ENCODE measurements at places on chromosomes 12 and 14. TPM values are rescaled to one million over a fixed set of nuclear protein-coding genes. Genes with fewer than 3 reads are reported as not detected.

The SMCO3 gene
- total RNA-seq, result not detected

The ARHGEF25 gene
- 6.4 TPM for total RNA-seq

The RTN1 gene
- total RNA-seq, result 2.8 TPM

The PPP1R3E gene
- total RNA-seq, result 4.4 TPM

The CEP290 gene
- 5.9 TPM for total RNA-seq

The SYCP3 gene
- 0.07 TPM for total RNA-seq

- H3K27ac ChIP-seq, result no peak overlapping the region
- no peaks in the 10 kb centered on the region for H3K4me1 ChIP-seq
- no peak for DNase-seq
- H3K27me3 ChIP-seq, result no peaks in the 10 kb centered on the region
These were observed 72.3 kb downstream of the SRGAP1 start for GRCh38 chr12:63916561-63917476.

DNA sequence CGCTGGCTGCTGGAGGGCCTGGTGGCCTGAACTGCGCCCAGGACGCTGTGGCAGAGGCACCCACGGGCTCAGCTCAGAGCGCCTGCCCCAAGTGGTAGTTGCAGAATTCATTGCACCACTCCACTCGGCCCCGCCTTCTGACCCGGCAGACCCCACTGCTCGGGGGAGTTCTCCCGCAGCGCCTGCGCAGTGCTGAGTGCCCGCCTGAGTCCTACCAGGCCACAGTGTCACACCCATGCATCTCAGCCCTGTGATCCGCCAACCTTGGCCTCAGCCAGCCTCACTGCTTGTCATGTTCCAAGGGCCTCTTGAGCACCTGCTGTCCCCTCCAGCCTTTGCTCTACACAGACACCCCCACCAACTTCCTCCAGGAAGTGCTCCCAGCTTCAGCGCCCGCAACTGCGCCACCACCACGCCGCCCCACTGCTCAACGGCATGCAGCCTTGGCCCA, 12.2 kb downstream of the DEGS2 start:
- H3K36me3 ChIP-seq, result no peaks in the 10 kb centered on the region
- DNase-seq, result no peak
- H3K27me3 ChIP-seq, result no peaks in the 10 kb centered on the region
- H3K27ac ChIP-seq, result no peak overlapping the region

GRCh38 chr12:128111333-128111732, 155.6 kb upstream of the TMEM132C start:
- H3K27me3 ChIP-seq, result no peaks in the 10 kb centered on the region
- DNase-seq, result no peak
- no peaks in the 10 kb centered on the region for H3K36me3 ChIP-seq
- H3K4me3 ChIP-seq, result no peak overlapping the region
- H3K27ac ChIP-seq, result no peak overlapping the region

- H3K27ac ChIP-seq, result 0 out of 2 replicates have a peak overlapping the region, but pooled peaks have one; percentile 26
- no peak overlapping the region for H3K4me3 ChIP-seq
- no peaks in the 10 kb centered on the region for H3K27me3 ChIP-seq
These were observed 72.4 kb upstream of the USP44 start for GRCh38 chr12:95623554-95624170.

- no peak for DNase-seq
- H3K27me3 ChIP-seq, result no peaks in the 10 kb centered on the region
- H3K4me3 ChIP-seq, result no peak overlapping the region
- no peaks in the 10 kb centered on the region for H3K36me3 ChIP-seq
- H3K4me1 ChIP-seq, result no peaks in the 10 kb centered on the region
These were observed 14.4 kb upstream of the TCP11L2 start for GRCh38 chr12:106288101-106288493.

DNA sequence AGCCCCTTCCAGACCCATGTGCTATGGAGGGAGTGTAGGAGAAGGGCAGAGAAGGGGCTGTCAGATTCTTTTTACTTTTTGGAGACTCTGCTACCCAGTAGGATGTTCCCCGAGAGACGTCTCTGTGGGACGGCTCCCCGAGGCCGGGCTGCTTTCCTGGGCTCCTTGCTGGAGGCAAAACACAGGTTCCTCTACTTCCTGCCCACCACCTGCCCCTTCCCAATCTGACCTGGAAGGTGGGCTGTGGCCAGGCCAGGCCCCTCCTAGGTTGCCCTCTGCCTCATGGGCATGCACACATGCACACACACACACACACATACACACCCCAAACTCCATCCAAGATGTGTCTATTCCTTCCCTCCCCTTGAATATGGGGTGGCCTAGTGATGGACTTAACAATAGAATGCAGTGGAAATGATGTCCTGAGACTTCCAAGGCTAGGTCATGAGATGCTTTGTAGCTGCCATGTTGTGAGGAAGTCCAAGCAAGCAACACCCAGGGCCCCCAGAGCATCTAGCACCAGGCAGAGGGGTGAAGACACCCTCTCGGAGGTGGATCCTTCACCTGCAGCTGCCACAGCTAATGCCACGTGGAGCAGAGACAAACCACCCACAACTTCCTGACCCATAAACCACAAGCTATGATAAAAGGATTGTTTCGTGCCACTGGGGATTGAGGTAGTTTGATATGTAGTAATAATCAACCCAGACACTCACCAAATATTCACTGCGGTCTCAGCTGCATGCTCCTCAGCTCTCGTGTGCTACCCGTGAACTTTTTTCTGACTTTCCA, 1.6 kb upstream of the ASB2 start:
- DNase-seq, result no peak
- H3K4me1 ChIP-seq, result peaks cover 3% of the 10 kb centered on the region
- no peaks in the 10 kb centered on the region for H3K27me3 ChIP-seq
- H3K4me3 ChIP-seq, result no peak overlapping the region
